ENCODE measurements at places on chromosomes 16 and 17. TPM values are rescaled to one million over a fixed set of nuclear protein-coding genes. Genes with fewer than 3 reads are reported as not detected.

ITPRIPL2 gene
- 11.0 TPM for total RNA-seq

DNAH17 gene
- total RNA-seq, result not detected

CHST4 gene
- not detected for total RNA-seq

SEZ6L2 gene
- 0.81 TPM for total RNA-seq

- no peaks in the 10 kb centered on the region for H3K27me3 ChIP-seq
- no peak overlapping the region for H3K27ac ChIP-seq
- H3K4me3 ChIP-seq, result no peak overlapping the region
- no peak for DNase-seq
Measured at GRCh38 chr17:29057361-29057760, 14.4 kb downstream of the PIPOX start.

- no peak for DNase-seq
- H3K27me3 ChIP-seq, result no peaks in the 10 kb centered on the region
- H3K36me3 ChIP-seq, result no peaks in the 10 kb centered on the region
- no peak overlapping the region for H3K27ac ChIP-seq
- H3K4me1 ChIP-seq, result no peaks in the 10 kb centered on the region
- H3K4me3 ChIP-seq, result no peak overlapping the region
Measured at GRCh38 chr17:49939318-49939717, 29.7 kb upstream of the DLX4 start.

GRCh38 chr17:75692976-75693375, 25.8 kb downstream of the SAP30BP start:
- DNase-seq, result no peak
- H3K27me3 ChIP-seq, result no peaks in the 10 kb centered on the region
- H3K4me1 ChIP-seq, result peaks cover 52% of the 10 kb centered on the region
- H3K27ac ChIP-seq, result peak overlapping the region; percentile 91

DNA sequence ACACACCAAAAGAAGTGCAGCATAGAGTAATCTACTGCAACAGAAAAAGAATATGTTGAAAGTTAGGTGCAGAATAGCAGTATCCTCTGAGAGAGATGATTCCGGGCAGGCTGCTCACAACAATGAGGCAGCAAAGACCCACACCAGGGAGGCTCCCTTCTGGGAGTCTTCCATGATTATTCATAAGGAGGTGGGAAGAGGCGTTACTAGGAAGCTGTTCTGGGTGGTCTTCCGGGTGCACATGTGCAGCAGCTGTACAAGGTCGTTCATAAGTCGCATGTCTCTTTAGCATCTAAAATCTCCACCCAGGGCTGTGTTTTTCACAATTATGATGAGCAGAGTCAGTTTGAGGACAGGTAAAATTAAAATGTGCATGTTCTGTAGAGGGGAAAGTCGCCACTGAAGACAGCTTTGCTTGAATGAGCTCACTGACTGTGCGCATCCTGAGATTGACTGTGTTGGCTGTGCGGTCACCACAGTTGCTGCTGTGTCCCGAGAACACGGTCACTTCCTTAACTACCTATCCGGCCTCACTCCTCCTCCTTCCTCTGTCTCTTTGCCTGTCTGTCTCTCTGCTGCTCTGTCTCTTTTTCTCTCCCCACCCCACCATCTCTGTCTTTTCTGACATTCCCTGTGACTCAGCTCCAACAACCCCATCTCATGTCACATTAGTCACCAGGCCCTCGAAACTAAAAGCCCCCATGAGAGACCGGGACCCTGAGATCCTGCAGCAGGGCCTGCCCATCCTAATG, 125.5 kb upstream of the HSBP1 start:
- H3K4me3 ChIP-seq, result no peak overlapping the region
- H3K27me3 ChIP-seq, result no peaks in the 10 kb centered on the region
